GM23338 (cell line): ENCODE measurements at places on chromosomes 7 and 10.

DNA sequence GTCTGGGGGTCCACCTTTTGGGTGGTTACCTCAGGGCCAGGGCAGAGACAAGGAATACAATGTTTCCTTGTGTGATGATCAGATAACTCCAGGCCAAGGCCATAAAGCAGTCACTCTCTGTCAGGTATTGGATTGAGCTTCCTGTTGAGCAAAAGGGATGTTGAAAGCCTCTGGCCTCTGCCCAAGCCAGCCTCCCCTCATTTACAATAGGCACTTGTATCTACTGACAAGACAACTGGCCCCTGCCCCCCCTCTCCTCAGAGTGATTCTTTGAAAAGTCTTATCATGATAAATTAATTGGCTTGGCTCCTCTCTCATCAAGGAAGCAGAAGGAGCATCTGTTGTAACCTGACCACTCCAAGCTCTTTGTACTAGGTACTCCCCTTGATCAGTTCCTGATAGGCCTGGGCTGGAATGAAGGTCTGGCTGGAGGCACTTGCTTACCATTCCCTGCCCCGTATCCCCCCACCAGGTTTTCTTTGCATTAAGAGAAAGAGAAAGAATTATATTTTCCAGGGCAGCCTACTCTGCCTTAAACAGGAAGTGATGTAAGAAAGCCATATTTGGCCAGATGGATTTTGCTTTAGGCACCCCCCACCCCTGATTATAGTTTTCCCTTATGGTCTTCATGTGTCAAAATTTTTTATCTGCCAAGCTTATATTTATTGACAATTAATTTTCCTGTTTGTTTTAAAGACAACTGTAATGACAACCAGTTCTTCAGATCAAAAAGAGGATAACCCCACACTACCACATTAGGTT is 42.1 kb upstream of the HPS1 start:
- no peak overlapping the region for H3K27ac ChIP-seq
- H3K4me3 ChIP-seq = no peak overlapping the region
- no peaks in the 10 kb centered on the region for H3K4me1 ChIP-seq
- no peak for DNase-seq
- no peaks in the 10 kb centered on the region for H3K27me3 ChIP-seq

- no peaks in the 10 kb centered on the region for H3K4me1 ChIP-seq
- DNase-seq = no peak
- no peak overlapping the region for H3K4me3 ChIP-seq
Measured at GRCh38 chr7:74214816-74215630, 5.2 kb downstream of the LAT2 start.

DNA sequence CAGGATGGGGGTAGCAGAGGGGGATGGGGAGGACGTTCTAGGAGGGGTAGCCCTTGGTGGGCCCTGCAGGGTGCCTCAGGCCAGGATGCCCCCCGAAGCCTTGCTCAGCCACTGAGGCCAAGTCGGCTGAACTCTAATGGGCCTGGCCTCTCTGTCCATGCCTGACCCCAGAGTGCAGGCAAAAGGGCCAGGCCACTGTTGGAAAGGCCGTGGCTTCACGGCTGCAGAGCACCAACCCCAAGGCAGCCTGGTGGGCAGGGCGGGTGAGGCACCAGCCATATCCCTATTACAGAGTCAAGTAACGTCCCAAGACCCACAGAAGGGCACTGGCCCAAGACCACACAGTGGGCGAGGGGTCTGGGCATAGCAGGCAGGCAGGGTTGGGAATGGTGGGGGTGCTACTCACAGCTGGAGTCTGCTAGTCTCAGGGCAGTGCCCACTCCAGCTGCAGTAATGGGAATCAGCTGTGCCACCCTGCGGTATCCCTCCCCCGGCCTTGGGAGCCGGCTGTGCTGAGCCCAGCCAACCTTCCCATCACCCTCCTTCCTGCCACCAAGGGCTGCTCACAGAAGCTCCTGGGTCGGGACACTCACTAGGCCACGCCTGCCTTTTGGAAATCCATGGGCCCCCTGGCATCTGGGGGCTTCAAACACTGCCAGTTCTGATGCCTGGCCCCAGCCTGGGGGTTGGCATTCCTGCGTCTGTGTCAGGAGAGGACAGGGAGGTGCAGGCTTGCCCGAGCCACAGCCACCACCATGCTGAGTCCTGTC is 4.0 kb upstream of the LFNG start:
- no peaks in the 10 kb centered on the region for H3K36me3 ChIP-seq
- peaks cover 23% of the 10 kb centered on the region for H3K4me1 ChIP-seq
- no peak overlapping the region for H3K27ac ChIP-seq

DNA sequence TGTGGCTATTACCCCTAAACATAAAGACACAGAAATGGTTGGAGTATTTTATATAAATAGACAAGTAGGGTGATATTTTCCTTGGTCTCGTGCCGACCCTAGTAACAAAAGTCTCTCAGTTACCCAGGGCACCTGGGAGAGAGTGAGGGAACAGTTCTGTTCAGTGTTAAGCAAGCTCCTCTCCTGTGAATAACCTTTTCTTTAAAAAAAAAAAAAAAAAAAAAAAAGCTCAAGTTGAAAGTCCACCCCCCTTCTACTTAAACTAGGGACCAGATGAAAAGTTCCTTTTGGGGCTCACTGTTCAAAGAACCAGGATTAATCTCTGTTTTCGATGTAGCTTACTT is 636.9 kb upstream of the GALNT17 start:
- no peaks in the 10 kb centered on the region; the same call in 1 of the 2 replicates for H3K36me3 ChIP-seq
- no peaks in the 10 kb centered on the region for H3K27me3 ChIP-seq
- no peak overlapping the region for H3K4me3 ChIP-seq
- H3K27ac ChIP-seq = no peak overlapping the region
- no peaks in the 10 kb centered on the region for H3K4me1 ChIP-seq
- no peak for DNase-seq

DNA sequence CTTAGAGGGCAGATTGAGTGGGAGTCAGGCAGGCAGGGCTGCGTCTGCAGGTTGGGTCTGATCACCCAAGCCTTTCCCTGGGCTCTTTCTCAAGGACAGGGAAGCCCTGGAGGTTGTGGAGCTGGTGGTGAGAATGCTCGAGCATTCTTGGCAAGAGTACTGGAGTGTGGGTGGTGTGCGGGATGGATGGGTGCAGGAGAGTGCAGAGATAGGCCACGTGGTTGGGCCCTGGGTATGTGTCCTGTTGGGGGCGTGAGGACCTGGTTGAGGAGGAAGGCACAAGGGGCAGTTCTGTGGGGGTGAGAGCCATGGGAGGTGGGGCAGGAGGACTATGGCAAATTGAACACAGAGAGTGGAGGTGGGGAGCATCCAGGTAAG is 135.9 kb downstream of the PTPN20 start:
- no peak for DNase-seq
- no peak overlapping the region for H3K27ac ChIP-seq
- no peaks in the 10 kb centered on the region for H3K27me3 ChIP-seq
- H3K36me3 ChIP-seq = no peaks in the 10 kb centered on the region
